ENCODE measurements at places on chromosomes 4 and X. TPM values are rescaled to one million over a fixed set of nuclear protein-coding genes. Genes with fewer than 3 reads are reported as not detected.

TAPT1 gene
- total RNA-seq, result 18.6 TPM

KANTR gene
- 10.5 TPM for total RNA-seq

RBM46 gene
- total RNA-seq, result not detected

ARHGAP4 gene
- 35.1 TPM for total RNA-seq

AFM gene
- not detected for total RNA-seq

CXCL5 gene
- 0.80 TPM for total RNA-seq

CFI gene
- 39.3 TPM for total RNA-seq

CPLX1 gene
- 0.13 TPM for total RNA-seq

SLC2A9 gene
- 0.86 TPM for total RNA-seq

IGBP1 gene
- total RNA-seq, result 56.7 TPM

PNMA6A gene
- 0.93 TPM for total RNA-seq

IBSP gene
- not detected for total RNA-seq

RASGEF1B gene
- 0.13 TPM for total RNA-seq

NR3C2 gene
- total RNA-seq, result 20.1 TPM

TSPAN6 gene
- total RNA-seq, result 60.9 TPM

CDKL5 gene
- total RNA-seq, result 3.7 TPM

RTL5 gene
- total RNA-seq, result 0.40 TPM

KIF4A gene
- total RNA-seq, result 31.4 TPM

ALB gene
- 0.13 TPM for total RNA-seq

LIN54 gene
- total RNA-seq, result 25.9 TPM

PAPSS1 gene
- 97.6 TPM for total RNA-seq

SLBP gene
- 86.2 TPM for total RNA-seq

GPR173 gene
- 3.2 TPM for total RNA-seq

PCDH19 gene
- 1.1 TPM for total RNA-seq

WDR17 gene
- 0.65 TPM for total RNA-seq

CSAG1 gene
- total RNA-seq, result not detected

SPANXN3 gene
- not detected for total RNA-seq

Data from thoracic aorta endothelial cell (primary cell).